ENCODE measurements at places on chromosomes 3 and 15.

DNA sequence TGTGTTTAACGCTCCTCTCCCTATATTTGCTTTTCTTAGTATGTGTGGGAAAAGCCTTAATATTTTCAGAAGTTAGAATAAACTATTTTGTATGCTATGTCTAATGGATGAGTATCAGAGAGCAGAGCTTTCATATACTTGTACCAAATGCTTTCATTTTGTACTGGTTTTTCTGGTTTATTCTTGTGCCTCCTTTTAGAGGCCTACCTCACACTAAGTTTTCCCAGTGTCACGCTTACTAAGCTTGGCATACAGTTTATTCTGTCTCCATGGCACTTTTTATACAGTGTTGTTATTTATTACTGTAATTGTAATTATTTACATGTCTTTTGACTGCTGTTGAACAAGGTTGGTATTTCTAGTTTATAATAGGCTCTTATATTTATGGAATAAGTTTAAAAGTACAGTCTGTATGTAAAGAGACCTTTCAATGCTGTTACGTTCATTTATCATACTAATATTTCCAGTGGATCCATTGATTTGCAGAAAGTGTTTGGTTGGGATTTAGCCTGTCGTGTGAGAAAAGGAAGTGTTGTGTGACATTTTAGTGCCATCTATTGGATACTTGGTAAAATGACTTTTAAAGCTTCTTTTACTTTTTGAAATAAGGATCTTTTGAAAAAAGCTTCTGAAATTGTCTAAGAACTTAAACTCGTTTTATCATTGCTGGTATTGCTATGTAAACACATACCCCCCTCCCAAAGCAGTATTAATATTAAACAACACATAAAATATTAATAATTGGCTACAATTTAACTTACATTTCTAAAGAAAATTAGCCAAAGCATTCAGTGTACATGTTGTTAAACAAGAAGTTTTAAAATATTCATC lies 5.2 kb upstream of the EBLN2 start:
- DNase-seq, result peak; percentile 36

GRCh38 chr3:32592696-32593353 lies 22.2 kb upstream of the DYNC1LI1 start:
- DNase-seq, result no peak

DNA sequence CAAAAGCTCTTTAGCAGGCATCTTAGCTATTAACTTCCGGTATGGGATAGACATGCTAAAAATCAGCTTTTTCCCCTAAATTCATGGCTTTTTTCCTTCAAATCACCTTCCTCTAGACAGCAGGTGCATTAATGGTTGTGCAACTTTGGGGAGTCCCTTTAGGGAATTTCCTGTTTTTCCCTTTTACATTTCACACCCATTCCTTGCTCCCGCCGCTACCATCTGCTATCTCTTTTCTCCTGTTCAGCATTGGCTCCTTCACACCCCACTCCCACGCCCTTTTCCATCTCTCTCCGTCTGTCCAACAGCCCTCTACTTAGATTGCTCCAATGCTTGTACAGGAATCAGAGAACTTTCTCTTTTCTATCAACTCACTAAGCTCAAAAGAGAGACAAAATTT lies 43.4 kb downstream of the FEZF2 start:
- DNase-seq, result no peak

DNA sequence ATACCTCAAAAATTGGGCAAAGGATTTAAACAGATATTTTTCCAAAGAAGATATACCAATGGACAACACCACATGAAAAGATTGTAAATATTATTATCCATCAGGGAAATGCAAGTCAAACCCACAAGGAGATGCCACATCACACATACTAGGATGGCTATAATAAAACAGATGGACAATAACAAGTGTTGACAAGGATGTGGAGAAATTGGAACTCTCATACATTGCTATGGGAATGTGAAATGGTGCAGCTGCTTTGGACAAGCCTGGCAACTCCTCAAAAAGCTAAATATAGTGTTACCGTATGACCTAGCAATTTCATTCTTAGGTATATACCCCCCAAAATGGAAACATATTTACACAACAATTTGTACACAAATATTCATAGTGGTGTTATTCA lies 59.3 kb downstream of the PPCDC start:
- DNase-seq, result no peak
